ENCODE measurements at places on chromosomes 2 and 18.
A peak's percentile ranks its signal among the peaks of the same experiment; 100 is the strongest.

DNA sequence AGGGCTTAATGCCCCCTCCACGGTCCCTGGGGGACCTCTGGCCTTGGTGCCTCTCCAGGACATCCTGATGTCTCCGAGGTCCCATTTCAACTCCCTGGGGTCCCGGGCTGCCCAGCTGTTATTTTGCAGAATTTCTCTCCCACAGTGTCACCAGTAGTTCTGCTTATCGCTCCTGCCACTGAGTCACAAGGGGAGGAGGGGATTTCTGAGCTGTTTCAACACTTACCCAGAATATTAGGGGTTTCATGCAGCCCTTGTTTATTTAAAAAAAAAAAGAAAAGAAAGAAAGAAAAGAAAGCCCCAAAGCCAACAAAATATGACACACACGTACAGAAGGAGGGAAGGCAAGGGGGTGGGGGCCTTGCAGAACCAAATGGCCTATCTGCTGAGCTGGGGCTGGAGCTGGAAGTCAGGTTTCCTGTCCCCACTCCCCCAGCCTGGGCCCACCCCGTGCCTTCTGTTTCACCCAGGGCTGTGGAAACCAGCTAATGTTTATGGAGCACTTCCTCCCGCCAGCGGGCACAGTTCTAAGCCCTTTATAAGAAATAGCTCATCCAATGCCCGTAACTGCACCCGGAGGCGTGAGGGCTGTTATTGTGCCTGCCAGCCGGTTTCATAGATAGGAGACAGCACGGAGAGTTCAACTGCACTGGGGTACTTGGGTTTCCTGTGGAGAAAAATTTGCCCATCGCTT, 8.4 kb upstream of the ARID5A start:
- no peak for DNase-seq

GRCh38 chr2:12854001-12854530, 137.3 kb downstream of the TRIB2 start:
- no peak for DNase-seq

GRCh38 chr2:40311026-40311425, 140.9 kb downstream of the SLC8A1 start:
- no peak for DNase-seq

GRCh38 chr2:196181484-196181883, 10.1 kb upstream of the STK17B start:
- DNase-seq = no peak

- DNase-seq = peak; percentile 75
These were observed 613.9 kb downstream of the IRS1 start for GRCh38 chr2:226185616-226186211.

DNA sequence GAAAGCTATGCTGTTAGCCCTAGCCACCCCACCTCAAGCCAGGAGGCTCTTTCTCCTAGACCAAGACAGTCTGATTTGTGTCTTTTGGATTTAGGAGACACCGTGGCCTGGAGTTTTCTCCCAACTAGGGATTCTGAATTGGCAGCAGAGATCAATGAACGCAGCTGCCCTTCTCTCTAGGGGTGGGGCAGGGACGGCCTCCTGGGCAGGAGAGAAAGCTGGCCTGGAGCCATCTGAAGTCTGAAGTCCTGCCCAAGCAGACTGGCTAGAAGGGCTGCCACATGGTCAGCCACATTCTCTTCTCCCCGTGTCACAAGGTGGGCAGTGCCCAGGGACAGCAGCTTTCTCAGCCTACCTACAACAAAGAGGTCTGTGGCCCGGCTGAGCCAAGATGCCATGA, 45.1 kb downstream of the PIEZO2 start:
- no peak for DNase-seq

DNA sequence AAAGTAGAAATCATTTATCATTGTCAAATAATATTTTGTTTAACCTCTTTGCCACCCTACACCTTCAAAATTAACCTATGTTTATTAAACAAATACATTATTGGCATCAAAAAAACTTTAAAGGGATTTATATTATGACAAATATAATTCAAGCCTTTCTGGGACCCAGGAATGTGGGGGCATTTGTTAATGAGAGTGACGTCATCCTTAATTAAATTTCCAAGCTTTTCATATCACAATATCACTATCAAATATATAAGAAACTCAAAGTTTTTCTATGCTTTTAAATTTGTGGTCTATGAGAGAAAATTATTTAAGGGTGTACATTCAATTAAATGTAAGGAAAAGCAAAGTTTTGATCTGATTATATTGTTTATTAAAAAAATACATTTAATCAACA, 307.4 kb upstream of the POU3F3 start:
- no peak for DNase-seq

GRCh38 chr2:84539729-84540128, 23.4 kb downstream of the DNAH6 start:
- DNase-seq = no peak

DNA sequence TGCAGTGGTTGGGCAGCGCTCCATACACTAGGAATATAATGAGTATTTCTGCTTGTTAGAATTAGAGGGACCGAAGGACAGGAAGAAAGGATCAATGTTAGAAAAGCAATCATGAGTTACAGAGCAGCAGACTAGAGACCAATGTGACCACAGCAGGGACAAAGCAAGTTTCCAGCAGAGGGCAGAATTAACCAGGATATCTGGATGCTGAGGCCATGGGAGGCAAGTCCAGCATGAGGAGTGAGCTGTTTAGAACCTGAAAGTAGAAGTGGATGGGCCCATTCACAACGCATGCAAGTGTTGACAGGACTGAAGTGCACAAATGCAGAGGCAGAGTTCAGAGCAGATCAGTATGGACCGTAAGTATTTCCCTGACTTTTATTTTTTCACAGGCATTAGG, 910.4 kb upstream of the GYPC start:
- DNase-seq = peak; percentile 18

DNA sequence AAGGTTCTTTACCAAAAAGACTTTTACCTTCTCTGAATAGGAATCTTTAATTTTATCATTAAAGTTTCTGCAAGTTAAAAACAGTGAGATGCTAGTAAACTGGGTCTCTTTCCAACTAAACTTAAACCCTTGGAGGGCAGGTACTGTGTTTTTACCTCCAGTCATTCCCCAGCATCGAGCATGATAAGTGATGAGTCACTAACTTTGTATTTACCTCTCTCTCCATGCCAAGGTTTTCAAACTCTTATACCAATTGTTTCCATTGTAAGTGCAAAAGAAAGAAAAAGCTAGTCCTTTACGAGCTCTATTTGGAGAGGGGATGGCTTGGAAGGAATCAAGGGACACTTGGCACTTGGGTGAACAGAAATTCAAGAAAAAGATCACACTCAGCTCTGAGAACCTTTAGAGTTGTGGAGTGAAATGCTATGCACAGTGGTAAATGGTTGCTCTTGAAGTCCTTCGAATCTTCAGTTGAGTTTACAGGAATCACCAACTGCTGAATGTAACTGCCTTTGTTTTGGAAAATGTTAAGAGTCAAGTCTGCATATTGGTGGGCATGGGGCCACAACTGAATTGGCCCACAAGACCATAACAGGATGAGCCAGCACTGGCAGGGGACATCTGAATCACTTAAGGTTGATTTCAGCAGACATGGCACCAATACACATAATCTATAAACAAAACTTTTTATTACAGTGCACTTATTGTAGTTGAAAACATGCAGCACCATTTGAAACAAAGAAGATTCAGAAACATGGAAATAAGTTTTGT, 8.3 kb upstream of the RBM43 start:
- DNase-seq = peak; percentile 40

- DNase-seq = no peak
These were observed 308.5 kb downstream of the NRXN1 start for GRCh38 chr2:50723286-50723938.

DNA sequence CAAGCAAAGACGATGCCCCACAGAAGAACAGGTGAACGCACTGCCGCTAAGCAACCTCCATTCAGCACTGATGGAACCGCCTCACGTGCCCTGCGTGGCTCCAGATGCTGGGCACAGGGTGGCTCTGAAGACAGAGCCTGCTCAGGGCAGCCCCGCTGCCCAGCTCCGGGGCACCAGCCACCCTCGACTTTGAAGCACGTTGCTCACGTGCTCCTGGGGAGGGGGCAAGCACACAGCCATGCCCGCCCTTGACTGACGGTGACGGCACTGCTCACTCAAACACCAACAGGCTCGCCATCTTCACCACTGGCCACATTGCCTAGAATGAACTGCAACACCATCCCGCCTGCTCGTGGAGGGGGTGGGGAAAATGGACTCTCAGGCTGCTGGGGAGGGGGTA, 251.3 kb downstream of the HDAC4 start:
- DNase-seq = no peak

- peak; percentile 34 for DNase-seq
These were observed 106.7 kb downstream of the ACKR3 start for GRCh38 chr2:236676136-236676873.

GRCh38 chr18:55457028-55457427, 131.0 kb downstream of the TCF4 start:
- DNase-seq = no peak

- DNase-seq = peak; percentile 37
These were observed 17.8 kb downstream of the RASGRP3 start for GRCh38 chr2:33494155-33494779.

DNA sequence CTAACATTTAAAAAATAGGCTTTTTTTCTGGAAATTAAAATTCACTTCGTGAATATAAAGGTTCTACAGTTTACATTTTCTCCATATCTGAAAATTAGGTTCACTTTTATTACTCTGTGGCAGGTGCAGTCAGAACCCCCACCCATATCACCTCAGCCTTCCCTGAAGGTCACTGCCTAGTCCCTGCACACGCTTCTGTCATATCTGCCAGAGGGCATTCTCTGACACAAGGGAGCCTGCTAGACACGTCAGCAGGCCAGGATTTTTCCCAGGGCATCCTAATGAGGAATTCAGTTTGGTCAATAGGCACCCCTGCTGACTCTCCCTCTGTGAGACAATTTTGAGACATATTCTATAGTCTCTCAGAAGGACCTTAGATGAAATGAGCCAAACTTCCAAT, 475.7 kb upstream of the PKDCC start:
- DNase-seq = no peak

- DNase-seq = peak; percentile 84
These were observed 81.5 kb downstream of the BCL2 start for GRCh38 chr18:63237881-63238692.

DNA sequence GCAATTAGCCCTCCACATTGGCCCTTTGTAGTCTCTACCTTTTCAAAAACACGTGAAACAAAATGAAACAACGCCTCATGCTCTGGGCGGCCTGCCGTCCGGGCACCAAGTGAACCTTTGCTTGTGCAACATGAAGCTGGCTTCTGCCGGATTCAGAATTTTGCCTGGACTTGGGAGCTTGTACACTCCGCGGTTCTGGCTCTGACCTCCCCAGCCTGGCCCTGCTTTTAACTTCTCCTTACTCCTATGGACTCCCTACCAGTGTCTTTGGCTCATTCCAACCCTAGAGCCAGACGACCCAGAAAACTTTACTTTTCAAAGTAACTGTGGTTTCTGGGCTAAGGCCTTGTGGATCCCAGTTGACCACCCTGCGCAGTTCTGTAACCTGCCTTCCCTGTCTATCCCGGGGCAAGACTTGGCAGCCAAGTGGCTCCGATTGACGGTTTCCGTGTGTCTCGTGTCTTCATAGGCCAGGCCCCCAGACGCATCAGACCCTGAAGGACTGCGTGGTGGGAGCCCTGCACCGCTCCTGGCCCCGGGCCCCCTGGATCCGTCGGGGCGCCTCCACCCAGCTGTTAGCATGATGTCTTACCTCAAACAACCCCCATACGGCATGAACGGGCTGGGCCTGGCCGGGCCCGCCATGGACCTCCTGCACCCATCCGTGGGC, 1.9 kb downstream of the OTX1 start:
- DNase-seq = no peak

GRCh38 chr2:75603477-75603876, 42.7 kb upstream of the EVA1A start:
- DNase-seq = peak; percentile 74

- no peak for DNase-seq
These were observed at the start of gene NGEF for GRCh38 chr2:233013027-233013461. TSS of gene NGEF (minus strand) at chr2:233013256. CDS start at chr2:232974890, 38,366 bp downstream.

DNA sequence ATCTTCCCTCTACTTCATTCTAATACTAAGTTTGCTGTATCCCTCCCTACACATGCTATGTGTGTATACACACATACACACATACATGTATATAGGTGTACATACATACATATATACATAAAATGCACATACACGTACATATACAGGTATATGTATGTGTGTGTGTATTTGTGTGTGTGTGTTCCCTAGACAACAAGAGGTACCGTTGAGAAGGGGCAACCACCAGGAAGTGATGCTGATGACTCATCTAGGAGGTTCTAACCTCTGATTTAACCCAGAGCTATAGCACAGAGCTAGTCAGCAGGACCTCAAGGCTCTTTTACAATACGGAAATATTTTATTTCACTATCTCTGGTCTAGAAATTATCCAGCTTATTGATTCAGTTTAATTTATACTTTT, 139.2 kb downstream of the LAMA3 start:
- peak; percentile 84 for DNase-seq

DNA sequence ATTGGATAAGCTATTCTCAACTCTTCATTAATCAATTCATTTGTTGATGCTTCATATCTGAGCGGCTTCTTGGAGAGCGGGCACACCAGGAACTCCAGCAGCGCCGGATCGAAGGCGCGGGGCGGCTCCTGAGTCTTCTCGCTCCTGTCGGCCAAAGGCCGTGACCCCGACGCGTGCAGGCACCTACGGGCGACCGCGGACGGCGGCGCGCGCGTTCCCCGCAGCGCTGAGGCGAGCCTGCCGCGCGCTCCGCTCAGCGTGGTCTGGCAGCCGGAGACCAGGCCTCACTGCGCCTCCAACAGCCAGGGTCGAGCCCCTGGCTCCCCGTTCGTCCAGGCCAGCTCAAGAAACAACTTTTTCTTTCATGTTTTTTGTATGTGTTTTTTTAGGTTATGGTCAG, 97.5 kb downstream of the ICA1L start:
- no peak for DNase-seq

- DNase-seq = peak; percentile 28
These were observed 22.3 kb downstream of the DOK1 start for GRCh38 chr2:74576863-74577229.

GRCh38 chr2:132584976-132585817, 84.8 kb downstream of the LYPD1 start:
- DNase-seq = no peak

DNA sequence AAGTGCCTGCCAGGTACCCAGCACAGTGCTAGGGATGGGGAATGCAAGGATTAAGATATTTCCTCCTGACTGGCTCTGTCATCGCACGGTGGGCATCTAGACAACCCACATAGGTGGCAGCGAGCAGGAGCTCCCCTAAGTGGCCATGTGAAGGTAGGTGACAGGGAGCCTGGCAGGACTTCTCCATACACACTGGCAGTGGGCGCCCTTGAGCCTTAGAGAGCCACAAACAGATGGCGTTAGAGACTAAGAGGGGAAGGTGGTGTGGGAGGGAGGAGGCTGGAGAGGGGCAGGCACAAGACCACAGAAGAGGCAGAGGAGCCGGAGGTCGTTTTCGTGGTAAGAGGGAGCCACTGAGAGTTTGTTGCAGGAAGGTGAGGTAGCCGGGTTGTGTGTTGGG, 15.2 kb downstream of the PRELID3A start:
- DNase-seq = no peak

Measured in epithelial cell of esophagus (primary cell).